ENCODE measurements at places on chromosomes 16 and 17.

- DNase-seq, result no peak
Observed at GRCh38 chr17:72165867-72166439, 45.1 kb downstream of the SOX9 start.

DNA sequence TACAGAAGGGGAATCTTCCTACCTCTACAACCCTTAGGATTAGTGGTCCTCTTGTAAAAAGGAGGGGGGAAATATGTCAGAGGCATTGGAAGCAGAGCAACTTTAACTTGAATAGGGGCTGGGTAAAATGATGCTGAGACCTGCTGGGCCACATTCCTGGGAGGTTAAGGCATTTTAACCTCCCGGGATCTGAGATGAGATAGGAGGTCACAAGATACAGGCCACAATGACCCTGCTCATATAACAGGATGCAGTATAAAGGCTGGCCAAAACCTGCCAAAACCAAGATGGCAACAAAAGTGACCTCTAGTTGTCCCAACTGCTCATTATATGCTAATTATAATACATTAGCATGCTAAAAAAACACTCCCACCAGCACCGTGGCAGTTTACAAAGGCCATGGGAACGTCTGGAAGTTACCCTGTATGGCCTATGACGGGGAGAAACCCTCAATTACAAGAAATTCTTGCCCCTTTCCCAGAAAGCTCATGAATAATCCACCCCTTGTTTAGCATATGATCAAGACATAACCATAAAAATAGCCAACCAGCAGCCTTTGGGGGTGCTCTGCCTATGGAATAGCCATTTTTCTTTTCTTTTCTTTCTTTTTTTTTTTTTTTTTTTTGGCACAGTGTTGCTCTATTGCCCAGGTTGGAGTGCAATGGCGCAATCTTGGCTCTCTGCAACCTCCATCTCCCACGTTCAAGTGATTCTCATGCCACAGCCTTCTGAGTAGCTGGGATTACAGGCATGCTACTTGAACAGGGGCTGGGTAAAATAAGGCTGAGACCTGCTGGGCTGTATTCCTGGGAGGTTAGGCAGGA lies 6.2 kb upstream of the C1QTNF1 start:
- no peak for DNase-seq

GRCh38 chr17:78184868-78185267 lies 2.0 kb downstream of the TK1 start:
- no peak for DNase-seq

GRCh38 chr17:40910441-40910841 lies 25.4 kb upstream of the KRT20 start:
- no peak for DNase-seq

- no peak for DNase-seq
Observed at GRCh38 chr16:22765479-22765878, 48.5 kb upstream of the HS3ST2 start.

DNA sequence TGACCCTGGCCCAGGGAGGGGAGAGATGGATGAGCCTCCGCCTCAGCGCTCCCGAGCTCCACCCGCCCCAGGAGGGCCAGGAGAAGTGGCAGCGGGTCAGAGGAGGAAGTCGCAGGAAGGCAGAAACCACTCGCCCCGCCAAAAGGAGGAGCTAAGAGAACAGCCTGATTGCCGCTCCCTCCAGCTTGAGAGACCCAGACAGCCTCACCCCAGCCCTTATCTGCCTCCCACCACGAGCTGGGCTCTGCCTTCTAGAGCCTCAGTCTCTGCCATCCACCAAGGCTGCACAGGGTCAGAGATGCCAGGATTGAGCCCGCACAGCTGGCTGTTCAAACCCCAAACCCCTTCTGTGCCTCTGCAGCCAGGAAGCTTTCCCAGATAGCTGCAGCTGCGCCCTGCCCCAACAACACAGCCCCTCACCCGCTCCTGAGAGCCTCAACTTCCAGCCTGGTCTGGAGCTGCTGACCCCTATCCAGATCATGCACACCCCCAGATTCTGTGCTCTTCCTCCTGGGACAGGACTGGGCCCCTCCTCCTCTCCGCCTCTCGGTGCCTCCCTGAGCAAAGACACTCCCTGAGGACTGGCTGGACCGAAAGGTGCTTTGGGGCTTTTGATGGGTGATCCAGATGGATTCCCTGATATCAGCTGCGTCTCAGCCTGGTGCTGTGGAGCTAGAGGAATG lies 1.0 kb upstream of the ATP2A3 start:
- DNase-seq, result peak; percentile 86

- DNase-seq, result no peak
Observed at GRCh38 chr16:88360999-88361398, 21.8 kb upstream of the ZNF469 start.

GRCh38 chr16:84820305-84820684 lies 510 bp downstream of the CRISPLD2 start:
- DNase-seq, result no peak

DNA sequence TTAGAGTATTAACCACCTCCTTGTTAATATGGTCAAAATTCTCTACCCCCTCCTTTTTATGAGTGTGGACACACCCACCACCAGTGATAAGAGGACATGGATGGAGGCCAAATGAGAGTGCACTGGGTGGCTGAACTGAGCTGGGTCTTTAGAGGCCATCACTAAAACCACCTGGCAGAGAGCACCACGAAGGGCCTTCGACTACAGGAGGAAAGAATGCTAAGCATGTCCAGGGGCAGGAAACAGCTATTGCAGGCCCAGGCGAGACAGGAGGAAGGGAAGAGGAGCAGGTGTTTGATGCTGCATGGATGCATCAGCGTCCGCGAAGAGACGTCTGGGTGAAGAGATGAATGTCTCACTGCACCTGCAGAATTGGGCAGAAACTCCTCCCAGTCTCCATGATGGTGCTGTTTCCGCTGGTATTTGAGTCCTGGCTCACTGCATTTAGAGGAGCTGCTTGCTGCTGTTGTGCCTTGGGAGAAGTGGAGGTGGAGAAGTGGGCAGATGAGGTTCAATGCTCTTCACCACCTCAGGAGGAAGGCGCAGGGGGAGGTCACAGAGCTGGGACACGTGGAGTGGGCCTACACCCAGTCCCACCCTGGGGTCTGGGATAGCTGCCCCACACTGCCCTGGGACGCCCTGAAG lies 33.2 kb downstream of the SPHK1 start:
- no peak for DNase-seq

DNA sequence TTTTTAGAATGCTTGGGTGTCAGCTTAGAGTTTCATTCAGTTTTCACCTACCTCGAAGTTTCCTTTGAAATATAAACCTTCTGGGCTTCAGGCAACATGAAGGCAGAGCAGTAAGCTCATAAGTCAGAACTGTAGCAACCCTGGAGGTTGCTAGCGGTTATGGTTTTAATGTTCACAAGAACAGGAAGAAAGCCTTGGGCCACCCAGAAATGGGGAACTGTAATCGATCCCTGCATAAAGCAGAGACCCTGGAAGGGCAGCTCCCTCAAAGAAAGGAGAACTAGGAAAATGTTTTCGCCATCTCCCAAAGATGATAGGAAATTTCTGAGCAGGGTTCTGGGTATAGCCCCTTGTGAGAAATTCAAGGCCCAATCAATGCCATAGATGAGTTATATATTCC lies 47.8 kb upstream of the RASL10B start:
- DNase-seq, result no peak

DNA sequence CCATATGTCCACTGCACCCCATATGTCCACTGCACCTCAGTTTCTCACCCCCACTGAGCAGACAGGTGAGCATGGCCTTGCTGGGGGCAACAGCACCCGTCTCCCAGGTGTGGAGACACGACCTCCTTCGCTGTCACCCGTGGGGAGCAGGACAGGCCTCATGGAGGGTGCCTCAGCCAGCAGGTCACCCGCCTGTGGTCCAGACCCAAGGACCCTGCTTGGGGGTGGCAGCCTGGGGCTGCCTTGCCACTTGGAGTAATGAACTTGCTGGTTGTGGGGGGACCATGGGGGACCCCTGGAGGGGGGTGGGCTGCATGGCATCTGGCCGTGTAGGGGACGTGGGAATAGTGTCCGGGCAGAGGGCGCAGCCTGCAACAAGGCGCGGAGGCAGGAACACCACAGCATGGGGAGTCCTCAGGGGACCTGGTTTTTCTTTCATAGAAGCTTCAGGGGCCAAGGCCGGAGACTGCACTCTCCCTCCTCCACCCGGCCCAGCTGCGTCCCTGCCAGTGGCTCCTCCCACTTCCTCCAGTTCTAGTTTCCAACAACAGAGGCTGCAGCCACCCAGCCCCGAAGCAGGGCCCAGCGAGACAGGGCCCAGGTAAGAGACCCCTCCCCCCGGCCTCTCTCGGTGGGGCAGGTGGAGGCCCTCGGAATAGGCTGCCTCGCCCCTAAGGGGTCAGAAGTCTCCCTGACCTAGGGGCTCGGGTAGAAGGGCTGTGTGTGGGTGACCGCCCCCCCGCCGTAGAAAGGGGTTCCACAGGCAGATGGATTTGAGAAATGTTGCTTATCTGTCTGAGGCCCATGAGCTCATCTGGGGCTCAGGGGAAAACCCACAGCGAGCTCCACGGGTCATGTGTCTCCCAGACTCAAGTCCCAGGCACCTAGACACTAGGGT lies at the start of gene NHLRC4:
Gene NHLRC4 (plus strand): TSS at position 531 of the 898 bp plus-strand sequence. CDS start 1,043 bp downstream, outside the sequence.
- DNase-seq, result peak; percentile 51

- DNase-seq, result no peak
Observed at GRCh38 chr16:55773859-55774549, 58.9 kb downstream of the CES1 start.

DNA sequence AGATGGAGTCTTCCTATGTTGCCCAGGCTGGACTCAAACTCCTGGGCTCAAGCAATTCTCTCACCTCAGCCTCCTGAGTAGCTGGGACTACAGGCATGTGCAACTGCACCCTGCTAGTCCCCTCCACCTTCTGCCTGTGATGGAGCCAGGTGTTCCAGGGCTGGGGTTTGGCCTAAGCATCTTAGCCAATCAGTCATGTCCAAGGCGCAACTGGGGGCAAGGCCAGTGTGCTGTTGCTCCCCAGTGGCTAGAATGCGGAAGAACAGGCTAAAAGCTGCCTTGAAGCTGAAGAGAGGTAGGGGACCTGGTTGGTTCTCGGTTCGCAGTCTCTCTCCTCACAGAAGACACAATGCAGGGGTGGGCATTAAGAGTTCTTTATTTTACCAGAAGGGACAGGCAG lies 18.6 kb downstream of the FLOT2 start:
- DNase-seq, result no peak

GRCh38 chr17:8869114-8869815 lies 1.8 kb upstream of the PIK3R6 start:
- no peak for DNase-seq

GRCh38 chr17:66636111-66636510 lies 198.8 kb upstream of the CACNG5 start:
- peak; percentile 29 for DNase-seq

DNA sequence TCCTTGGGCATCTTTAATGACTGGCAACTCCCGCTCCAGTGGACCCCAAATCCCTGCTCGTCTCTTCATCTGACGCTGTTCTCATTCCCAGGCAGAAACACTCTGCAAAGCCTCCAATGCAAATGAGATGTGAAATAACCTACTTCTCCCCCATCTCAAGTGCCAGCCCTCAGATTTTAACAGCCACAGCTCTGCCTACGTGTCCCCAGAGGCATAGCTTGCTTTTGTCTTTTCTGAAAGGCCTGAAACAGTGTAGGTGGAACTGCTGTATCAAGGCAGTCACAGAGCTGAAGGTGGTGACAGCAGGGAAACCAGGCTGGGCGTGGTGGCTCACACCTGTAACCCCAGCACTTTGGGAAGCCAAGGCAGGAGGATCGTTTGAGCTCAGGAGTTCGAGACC lies 14.7 kb downstream of the RPH3AL start:
- no peak for DNase-seq

DNA sequence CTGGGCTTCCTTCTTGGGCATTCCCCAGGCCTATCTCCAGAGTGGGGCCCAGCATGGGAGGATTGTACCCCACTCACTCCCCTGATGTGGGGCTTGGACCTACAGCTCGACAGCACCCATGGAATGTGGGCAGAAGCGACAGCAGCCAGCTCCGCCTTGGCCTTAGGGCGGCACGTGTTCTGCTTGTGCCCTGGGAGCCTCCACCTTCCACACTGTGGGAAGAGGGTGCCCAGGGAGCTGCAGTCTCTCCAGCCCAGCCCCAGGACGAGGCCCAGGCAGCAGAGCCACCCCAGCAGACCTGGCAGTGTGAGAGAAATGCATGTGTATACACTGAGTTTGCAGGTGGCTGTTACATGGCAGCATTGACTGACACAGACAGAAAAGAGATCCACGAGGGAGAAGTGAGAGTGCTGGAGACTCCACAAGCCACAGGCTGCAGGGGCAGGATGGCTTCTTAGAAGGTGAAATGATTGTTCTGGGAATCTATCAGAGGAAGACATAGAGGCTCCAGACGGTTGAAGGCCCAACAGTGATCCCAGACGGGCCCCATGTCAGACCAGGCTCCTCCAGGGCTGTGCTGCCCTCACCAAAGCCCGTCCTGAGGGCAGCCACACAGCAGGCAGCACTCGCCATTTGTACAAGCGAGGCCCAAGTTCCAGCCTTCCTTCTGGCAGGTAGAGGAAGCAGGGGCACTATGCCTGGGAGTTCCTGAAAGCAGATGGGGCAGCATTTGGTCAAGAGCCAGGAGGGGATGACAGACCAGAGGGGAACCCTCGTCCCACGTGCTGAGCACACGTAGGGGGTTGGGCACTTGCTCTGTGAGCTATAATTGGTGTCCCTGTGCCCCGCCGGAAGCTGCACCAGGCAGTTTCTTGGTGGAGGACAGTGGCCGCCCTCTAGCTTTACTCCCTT lies 2.8 kb upstream of the DNASE1 start:
- DNase-seq, result no peak

- peak; percentile 39 for DNase-seq
Observed at GRCh38 chr16:89687092-89687940, 827 bp downstream of the CDK10 start.

DNA sequence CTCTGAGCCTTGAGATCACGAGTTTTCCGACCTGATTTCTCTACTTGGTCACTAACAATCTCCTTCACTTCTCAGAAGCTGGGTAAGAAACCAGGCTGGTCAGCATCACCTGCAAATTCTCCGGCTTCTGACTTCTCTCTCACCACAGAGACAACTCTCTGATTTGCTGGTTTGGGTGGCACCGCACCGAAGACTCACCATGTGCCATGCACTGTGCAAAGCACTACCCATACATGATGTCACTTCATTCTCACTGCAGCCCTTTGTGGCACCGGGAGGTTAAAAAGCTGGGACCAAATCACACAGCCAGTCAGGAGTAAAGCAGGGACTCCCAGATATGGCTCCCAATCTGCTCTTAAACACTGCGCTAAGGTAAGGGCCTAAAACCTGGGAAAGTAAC lies 647 bp downstream of the VAC14 start:
- no peak for DNase-seq

GRCh38 chr17:56735842-56736241 lies 97.9 kb downstream of the C17orf67 start:
- no peak for DNase-seq

DNA sequence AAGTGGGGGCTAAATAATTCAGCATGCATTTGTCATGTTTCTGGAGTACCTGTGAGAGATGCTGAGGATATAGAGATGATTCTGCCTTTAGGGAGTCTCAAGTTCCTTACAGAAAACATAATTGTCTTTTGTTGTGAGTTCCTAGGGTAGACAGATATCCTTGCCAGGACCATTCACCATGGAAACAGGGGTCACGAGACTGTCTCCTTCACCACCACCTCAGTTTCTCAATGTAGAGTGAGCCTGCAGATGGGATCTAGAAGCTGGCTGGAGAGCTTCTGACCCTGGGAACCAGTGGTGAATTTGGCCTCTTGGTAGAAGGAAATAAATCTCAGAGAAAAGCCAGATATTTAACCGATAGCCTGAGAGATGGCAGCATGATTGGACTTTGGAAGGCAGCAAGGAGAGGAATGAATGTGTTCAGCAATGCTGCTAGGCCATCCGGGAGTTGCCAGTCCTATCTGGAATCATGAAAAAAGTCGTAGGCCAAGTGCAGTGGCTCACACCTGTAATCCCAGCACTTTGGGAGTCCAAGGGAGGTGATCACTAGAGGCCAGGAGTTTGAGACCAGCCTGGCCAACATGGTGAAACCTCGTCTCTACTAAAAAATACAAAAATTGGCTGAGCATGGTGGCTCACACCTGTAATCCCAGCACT lies 7.4 kb upstream of the HDAC5 start:
- DNase-seq, result no peak
